ENCODE measurements at places on chromosomes 5 and 9.

- DNase-seq, result peak; percentile 81
These were observed 70.3 kb upstream of the MAP1B start for GRCh38 chr5:72036951-72037350.

DNA sequence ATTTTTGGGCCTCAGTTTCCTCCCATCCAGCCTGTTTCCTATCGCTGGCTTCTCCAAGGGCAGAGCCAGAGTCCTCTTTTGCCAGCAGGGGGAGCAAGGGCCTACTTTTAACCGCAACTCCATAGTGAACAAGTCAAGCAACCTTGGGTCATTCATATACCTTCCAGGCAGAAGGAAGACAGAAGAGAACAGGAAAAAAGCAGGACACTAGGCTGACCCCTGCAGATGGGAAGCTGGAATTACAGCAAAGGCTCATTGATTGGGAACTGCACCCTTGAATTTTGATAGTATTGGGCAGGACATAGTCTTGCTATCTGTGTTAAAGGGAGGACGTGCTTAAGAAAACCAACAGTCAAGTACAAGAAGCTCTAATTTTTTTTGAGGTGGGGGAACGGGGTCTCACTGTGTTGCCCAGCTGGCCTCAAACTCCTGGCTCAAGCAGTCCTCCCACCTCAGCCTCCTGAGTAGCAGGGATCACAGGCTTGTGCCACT is 30.1 kb downstream of the QRFP start:
- DNase-seq, result peak; percentile 97

- DNase-seq, result peak; percentile 97
These were observed 25.8 kb downstream of the FPGS start for GRCh38 chr9:127828262-127829031.

GRCh38 chr5:4418084-4418483 is 722.0 kb upstream of the ADAMTS16 start:
- DNase-seq, result no peak

DNA sequence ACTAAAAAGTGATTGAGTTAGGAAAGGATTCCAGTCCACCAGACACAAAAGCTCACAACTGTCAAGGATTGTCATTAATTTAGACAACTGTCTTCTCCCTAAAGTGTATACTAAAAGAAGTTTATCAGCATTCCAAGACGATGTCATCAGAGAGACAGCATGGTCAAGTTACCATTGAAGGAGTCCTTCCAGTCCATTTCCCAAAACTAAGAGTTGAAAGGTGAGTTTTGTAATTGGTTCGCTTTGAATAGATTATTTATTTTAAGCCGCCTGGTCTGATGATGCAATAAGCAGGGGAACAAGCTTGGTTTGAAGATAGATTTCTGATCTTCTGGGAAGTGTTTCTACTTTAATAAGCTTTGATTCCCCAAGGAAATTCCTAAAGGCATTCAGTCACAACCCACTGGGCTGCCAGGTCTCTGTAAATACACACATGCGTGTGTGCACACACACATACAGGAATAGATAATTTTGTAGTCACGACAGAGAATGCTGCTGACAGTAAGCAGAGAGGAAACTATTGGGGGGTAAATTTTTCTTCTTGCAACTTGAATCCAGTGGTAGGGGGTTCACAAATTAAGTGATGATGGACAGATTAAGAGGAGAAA is 234.8 kb downstream of the PIK3R1 start:
- peak; percentile 9 for DNase-seq

GRCh38 chr5:109852371-109853155 is 162.8 kb downstream of the MAN2A1 start:
- no peak for DNase-seq

DNA sequence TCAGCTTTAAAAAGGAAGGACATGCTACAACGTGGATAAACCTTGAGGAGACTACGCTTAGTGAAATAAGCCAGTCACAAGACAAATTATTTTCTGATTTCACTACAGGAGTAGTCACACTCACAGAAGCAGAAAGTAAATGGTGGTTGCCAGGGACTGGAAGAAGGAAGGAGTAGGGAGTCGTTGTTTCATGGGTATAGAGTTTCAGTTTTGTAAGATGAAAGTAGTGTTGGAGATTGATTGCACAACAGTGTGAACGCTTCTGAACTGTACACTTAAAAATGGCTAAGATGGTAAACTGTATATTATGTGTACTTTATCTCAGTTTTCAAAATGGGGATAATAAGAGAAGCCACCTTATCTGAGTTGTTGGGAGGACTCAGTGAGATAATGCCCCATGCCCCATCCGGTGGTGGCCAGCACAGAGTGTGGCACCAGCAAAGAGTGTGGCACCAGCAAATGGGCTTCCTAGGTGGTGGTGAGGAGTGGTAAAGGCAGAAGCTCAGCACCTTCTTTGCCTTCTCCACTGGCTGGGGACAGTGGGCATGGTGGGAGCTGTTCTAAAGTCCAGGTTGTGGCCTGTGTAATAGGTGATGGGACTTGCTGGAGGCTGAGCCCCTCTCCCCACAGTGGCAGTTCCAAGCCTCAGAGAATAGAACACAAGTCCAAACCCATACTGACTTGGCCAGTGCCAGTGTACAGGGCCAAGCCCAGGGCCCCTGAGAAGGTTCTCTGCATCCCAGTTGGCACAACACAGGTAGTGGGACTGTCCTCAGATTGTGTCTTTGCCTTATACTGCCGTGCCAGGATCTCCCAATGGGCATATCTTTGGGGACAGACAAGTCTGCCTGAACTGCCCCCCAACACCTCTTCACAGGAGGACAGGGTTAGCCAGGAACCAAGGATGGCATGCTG is 4.4 kb downstream of the SLC22A4 start:
- no peak for DNase-seq

DNA sequence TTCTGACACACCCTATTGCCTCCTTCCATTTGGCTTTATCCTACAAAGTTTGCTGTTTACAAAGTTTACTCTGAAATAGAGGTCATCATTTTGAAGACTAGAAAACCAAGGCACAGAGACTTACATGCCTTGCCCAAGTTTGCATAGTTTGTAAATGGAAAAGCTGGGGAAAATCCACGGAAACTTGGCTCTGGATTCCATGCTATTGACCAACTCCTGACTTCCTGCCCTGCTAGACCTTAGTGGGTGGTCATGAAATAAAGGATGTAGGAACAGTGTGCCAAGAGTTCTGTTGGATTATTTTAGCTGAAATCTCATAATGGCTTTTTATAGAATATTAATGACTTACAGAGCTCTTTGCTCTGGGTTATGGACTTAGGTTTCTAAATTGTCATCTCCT is 69.5 kb downstream of the GRIA1 start:
- no peak for DNase-seq
